ENCODE measurements at places on chromosomes 13 and 19. TPM values are rescaled to one million over a fixed set of nuclear protein-coding genes. Genes with fewer than 3 reads are reported as not detected.

The RDH8 gene
- not detected for total RNA-seq

The MOB3A gene
- 47.2 TPM for total RNA-seq

The CYP4F3 gene
- 0.42 TPM for total RNA-seq

The TMC4 gene
- total RNA-seq = 3.7 TPM

The ZNF486 gene
- not detected for total RNA-seq

The COL4A1 gene
- 25.9 TPM for total RNA-seq

The AZU1 gene
- total RNA-seq = not detected

The ATP8B3 gene
- total RNA-seq = 5.6 TPM

The EXOC3L2 gene
- total RNA-seq = not detected

The SERP2 gene
- not detected for total RNA-seq

The NDUFS7 gene
- 135 TPM for total RNA-seq

The C19orf85 gene
- total RNA-seq = 0.23 TPM

Measured in MCF 10A (cell line).